NCI-H1105 (cell line): ENCODE measurements at places on chromosomes 7 and 10.

DNA sequence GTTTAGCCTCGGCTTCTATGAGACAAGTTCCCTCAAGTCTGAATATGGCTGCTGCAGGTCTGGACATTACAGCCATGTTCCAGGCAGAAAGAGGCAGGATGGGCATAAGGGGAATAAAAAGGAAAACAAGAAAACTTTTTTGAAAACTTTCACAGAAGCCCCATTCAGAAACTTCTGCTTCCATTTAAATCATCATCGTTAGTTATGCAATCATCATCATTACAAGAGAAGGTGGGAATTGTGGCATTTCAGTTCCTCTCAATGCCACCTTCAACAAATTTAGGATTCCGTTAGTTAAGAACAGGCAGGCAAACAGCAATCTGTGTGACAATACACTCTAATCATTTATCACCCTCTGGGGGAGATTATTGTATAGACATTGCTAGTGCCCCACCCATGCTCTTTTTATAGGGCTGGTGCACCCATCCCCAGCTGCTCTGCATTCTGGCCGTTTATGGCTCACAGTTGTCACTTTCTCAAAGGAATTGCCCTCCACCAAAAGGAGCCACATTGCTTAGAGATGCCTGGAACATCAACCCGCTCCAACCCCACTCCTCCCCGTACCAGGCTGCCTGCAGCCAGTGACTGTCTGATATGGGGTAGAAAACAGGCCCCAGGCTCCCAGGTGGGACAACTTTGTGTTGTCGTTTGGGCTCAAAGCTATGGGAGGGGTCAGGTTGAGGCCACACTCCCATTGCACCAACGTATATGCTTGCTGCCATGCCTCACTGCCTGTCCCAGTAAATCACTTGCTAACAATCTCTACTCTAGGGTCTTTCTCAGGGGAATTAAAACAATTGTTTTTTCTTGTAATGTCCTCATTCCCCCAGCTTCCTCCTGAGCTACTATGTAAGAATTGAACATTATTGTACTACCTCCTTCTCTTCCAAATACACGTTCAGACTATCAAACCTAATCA is 24.2 kb downstream of the ITGB8 start:
- DNase-seq, result no peak

- DNase-seq, result no peak
Measured at GRCh38 chr7:144452064-144452463, 48.6 kb upstream of the NOBOX start.

- DNase-seq, result no peak
Measured at GRCh38 chr10:26335574-26336093, 102.5 kb upstream of the APBB1IP start.

- DNase-seq, result no peak
Measured at GRCh38 chr10:103514244-103514643, 20.7 kb downstream of the NEURL1 start.

DNA sequence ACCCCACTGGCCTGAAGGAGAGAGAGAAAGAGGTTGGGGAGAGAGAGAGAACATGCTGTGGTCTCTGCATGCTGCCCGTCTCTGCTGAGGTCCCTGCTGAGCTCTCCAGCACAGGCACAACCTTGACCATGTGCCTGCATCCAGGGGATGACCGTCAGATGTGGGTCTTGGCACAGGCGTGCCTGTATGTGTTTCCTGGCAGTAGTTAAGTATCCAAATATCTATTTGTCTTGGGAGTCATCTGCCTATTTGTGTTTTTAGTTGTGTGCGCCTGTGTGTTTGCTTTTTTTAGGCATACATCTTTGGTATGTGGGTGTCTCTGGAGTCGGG is 1.9 kb upstream of the UNC5B start:
- DNase-seq, result no peak

DNA sequence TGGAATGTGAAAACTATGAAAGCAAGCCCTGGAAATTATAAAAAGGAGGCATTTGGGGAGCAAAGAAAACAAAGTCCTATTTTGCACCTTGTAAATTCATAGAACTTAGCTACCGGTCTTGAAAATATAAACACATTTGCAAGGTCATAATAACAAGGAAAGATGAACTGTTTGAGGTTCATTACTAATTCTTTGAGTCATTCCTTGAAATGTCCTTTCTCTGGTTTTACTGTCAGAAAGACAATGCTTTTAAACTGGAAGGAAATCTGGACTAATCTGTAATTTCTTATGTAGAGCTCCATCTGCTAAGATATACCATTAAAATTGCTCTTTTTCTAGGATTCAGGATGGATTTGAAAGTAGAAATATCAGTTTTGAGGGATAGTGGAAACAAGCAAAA is 1.4 kb downstream of the ERLIN1 start:
- no peak for DNase-seq

- DNase-seq, result no peak
Measured at GRCh38 chr10:113313048-113313602, 239.7 kb upstream of the HABP2 start.

DNA sequence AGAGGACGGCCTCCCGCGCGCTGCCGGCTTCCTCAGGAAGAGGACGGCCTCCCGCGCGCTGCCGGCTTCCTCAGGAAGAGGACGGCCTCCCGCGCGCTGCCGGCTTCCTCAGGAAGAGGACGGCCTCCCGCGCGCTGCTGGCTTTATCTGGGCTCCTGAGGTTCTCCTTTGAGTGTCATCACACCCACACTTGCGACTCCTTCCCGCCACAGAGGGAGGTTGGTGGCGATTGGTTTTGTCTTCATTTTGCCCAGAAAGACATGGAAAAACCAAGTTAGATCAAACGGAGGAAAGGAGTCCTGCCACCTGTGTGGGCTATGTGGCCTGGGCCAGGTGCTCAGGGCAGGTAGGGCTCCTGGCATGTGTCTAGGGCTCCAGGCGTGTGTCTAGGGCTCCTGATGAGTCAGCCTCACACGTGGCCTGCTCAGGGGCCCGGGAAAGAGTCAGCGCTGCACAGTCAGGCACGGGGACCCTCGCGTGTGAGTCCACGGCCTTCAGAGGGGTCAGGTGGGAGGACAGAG is 138.0 kb downstream of the VIPR2 start:
- no peak for DNase-seq

- no peak for DNase-seq
Measured at GRCh38 chr7:2138146-2138765, 94.5 kb downstream of the MAD1L1 start.

DNA sequence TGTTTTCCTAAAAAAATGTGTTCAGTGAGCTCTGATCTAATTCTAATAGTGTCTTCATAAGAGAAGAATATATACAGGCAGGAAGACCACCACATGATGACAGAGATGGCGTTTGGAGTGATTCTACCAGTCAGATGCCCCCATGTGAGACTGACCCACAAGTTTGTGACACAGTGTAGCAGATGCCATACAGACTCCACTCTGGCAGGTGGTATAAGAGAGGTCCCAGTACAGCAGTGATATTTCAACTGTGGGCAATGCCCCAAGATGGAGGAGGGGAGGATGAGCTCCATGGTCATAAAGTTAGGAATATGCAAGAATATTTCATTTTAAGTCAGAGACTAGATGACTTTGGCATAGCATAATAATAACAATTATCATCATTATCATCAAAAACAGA is 1022.6 kb downstream of the KCNMA1 start:
- DNase-seq, result no peak

DNA sequence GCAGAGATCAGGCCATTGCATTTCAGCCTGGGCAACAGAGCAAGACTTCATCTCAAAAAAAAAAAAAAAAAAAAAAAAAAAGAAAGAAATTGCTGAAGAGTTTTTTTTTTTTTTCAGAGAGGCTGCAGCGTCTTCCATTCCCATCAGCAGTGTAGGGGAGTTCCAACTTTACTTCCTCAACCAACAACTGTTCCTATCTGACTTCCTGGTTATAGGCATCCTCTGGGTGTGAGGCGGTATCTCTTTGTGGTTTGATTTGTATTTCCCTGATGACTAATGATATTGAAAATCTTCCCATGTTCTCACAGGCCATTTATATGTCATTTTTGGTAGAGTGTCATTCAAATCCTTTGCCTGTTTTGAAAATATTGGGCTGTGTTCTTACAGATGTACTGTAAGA is 40.2 kb downstream of the PRTFDC1 start:
- no peak for DNase-seq

GRCh38 chr10:24727786-24728185 is 4.1 kb upstream of the ARHGAP21 start:
- DNase-seq, result no peak

GRCh38 chr7:137443616-137444015 is 100.1 kb upstream of the PTN start:
- no peak for DNase-seq

DNA sequence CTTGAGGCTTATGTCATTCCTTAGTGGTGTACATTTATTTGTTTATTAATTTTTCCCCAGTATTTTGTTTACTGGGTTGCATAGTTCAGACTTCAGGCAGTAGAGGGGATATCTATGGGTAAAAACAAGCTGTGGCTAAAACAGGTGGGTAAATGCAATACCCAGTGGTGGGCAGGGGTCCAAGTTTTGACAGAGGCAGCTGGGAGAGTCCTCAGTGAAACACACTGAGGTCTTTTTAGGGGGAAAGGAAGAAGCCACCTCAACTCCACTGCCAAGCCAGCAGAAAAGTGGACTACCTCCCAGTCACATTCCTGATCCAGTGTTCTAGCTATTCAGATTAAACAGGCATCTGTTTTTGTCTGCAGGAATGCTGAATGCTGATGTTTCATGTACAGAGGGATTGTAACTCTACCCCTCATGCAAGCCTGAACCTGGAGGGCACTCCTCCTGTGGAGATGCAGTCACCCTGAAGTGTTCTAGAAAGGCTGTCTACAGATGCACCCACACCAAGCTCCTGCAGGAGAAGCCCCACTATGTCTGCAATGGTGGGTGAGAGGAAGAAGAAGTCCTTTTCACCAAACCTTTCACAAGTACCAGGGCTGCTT is 757.8 kb downstream of the INHBA start:
- no peak for DNase-seq

DNA sequence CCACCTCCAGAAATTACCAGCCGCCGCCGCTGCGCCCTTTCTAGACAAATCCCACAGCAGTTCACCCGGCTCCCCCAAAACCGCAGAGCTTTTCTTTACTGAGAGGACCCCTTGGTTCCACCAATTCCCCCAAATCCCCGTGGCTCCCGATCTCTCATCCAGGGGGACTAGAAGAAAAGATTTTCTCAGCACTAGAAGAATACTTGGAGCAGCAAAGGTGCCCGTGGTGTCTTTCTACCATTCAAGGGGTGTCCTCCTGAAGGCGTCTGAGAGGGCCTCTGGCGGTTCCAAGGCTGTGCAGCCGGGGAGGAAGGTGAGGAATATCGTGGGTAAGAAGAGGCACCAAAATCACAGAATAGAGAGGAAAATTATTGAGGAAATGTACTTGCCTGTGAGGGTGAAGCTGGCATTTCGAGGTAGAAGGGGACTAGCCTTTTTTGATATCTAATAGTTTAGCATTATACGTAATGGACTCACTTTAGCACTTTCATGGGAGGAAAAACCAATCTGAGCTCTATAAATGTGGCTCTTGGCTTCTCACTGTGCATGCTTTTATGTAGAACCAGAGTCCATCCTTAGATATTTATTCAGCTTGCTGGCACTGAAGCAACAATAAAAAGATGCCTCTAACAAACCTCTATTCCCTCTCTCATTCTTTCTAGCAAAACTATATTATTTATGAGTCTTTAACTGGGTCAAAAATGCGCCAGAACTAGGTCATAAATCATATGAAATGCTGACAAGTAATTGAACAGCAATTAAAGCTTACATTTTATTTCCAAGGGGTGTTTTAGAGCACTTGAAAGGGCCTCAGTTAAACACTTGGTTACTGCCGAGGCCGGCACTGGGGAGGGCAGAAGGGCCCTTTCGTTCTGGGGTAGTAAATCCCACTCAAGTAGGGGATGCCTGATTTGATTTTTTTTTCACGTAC is 13.8 kb upstream of the HOXA2 start:
- no peak for DNase-seq

- no peak for DNase-seq
Measured at GRCh38 chr7:84722086-84722485, 464.8 kb downstream of the SEMA3D start.

DNA sequence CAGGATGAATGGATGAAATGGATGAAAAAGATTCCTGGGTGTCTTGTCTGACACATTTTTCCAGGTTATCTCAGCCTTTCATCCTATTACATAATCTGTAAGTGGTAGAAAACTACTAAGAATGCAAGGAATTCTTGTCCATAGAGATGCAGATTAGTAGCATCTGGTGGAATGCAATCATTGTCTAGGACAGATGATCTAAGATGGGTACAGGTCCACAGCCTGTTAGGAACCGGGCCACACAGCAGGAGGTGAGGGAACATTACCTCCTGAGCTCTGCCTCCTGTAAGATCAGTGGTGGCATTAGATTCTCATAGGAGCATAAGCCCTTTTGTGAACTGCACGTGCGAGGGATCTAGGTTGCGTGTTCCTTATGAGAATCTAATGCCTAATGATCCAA is 225.0 kb downstream of the CALN1 start:
- DNase-seq, result no peak

GRCh38 chr7:35025369-35025870 is 11.9 kb downstream of the DPY19L1 start:
- no peak for DNase-seq

DNA sequence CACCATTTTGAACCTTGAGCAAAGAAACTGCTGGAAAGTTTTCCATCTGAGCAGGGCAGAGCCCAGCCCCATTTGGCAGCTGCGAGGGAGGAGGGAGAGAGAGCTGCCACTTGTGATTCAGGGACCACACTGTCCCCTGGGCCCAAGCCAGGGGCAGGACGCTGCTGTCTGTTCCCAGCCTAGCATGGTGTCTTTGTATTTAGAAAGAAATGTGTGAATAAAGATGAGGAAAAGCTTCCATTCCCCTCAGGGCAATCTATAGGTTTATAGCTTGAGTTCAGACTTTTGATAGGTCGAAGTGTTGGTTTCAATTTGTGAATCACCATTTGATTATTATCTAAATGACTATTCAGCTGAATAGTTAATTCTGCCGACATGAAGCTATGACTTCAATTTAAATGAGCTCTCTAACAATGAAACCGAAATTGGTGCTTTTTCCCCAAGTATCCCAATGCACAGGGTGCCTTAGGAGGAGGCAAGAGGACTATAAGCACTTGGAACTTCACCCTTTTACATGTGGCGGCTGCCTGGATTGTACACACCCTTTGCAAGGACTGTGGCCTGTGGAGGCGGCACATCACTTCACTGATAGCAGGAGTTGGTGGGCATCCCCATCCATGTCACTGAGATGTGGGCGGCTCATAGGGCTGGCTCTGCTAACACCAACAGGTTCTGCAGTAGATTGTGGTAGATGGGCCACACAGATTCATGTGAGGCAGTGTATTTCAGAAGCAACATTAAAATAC is 223.5 kb downstream of the CCDC3 start:
- no peak for DNase-seq

DNA sequence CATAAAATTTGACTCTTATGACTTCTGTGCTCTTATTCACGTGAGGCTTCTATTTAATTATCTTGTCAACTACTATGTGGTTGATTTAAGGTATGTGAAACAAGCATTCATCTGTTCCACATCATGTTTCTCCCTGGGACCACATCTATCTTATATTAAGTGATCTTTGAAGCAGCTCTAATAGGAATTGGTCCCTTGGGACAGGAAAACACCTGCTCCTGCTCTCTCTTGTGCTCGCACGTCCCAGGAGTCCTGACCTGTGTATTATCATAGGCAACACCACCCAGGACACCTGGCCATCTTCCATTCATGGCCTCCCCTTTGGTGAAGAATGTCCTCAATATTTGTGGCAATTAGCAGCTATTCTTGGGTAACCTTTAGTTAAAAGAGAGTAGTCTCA is 269.2 kb downstream of the NRG3 start:
- no peak for DNase-seq

GRCh38 chr10:10911471-10911921 is 106.2 kb upstream of the CELF2 start:
- DNase-seq, result no peak
